ENCODE measurements at places on chromosomes 3 and 15.

- DNase-seq: no peak
Measured at GRCh38 chr3:172177046-172177445, 137.7 kb downstream of the FNDC3B start.

DNA sequence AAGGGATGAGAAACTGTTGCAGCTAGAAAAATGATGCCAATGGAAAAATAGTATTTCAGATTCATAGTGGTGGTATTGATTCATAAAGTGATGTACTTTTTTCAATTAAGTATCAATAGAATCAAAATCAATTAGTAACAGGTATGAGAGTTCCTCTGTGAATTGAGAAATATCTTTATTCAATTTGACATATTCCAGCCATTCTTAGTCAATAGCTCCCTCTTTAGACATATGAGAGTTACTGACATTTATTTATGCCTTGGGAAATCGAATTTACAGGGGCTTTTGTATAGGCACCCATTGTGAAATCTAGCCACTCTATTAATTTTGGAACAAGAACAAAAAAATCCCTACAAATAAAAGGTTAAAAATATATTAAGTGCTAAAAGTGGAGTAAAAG is 386.9 kb upstream of the CNTN3 start:
- DNase-seq: no peak

- DNase-seq: peak; percentile 68
Measured at GRCh38 chr3:67655364-67656121, 1.1 kb upstream of the SUCLG2 start.

DNA sequence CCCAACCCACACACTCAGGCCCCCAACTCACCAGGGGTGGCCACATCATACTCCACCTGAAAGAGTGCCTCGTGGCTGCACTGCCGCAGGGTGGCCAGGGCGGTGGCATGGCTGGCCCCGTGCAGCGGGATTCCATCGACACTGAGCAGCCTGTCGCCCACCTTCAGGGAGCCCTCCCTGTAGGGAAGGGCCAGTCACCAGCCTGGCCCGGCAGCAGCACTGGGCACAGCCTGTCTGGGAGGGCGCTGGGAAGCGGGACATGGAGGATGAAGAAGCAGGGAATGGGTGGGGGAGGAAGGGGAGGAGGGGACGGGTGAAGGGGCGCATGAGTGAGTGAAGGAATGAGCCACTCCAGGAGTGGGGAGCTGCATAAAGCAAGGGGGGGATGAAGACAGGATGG is 18.5 kb downstream of the GRIP2 start:
- no peak for DNase-seq

DNA sequence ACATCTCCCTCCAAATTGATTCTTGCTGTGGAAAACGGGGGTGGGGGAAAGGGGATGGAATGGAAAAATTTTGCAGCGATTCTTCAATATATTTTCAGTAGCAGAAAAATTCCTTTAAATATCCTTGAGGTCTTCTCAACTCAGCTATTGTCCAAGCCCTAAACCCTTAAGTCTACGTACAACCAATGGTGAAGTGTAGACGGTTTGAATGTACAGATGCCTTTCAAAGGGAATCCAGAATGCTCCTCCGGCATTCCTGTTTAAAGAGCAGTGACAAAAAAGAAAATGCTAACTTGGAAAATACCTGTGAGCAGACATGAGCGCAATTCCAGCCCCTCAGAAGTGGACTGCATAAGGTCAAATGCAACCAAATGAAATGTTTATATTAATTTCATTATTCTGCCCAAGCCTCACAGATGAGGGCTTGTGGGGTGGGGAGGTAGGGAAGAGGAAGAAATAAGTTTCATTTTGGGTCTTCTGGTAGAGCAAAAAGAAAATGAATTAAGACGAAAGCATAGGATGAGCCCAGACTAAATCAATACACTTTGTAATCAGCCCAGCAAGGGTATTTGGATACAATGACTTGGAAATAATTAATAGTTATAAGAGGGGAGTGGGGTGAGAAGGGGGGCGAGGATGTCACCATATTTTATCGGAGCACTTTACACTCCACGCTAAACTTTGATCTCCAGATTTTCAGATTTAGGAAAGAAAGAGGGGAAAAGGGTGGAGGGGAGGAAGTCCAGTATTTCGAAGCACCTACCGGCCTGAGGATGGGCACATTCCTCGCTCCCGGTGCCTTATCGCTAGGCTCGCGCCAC is 2.7 kb downstream of the FOXP1 start:
- no peak for DNase-seq

- DNase-seq: no peak
Measured at GRCh38 chr3:178458313-178459037, 77.8 kb upstream of the KCNMB2 start.

DNA sequence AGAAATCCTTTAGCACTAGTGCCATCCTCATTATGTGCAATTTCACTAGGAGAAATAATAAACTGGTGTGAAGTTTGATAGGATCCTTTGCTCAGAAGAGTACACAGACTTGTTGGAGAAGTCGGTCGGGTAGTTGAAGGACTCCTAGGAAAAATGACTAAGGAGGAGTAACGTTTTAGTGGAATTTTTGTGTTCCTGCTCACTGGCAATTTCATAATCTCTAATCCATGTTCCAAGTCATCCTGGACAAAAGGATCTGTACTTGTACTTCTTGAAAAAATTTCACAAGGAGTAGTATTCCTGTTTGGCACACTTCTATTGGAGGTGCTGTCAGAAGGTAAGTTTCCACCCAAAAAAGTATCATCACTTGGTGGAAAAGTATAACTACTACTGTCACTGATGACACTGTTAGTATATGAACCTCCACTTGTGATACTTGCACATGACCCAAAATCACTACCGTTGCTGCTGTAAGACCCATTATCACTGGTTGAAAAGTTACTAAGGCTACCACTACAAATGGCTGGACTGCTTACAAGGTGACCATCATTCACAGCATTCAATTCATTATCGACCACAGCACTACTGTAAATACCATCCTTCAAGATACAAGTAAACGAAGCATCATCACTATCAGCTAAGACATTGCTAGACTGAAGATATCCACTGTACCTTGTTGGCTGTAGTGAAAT is 77.4 kb downstream of the NEDD4 start:
- no peak for DNase-seq

DNA sequence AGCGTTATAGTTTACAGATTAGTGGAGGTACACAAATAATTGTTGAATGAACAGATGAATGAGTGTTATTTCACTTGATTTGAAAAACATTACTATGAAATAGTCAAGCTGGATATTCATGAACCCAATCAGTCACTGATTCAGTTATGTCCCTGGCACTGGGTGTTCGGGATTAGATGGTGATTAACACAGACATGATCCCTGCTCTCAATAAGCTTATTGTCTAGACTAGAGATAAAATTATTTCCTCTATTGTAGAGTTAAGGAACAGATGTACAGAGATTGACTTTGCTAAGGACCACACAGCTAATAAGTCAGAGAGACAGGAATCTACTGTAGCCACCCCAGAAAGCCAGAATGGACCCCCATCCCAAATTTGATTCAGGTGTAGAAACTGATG is 963 bp downstream of the GRAMD1C start:
- DNase-seq: no peak

DNA sequence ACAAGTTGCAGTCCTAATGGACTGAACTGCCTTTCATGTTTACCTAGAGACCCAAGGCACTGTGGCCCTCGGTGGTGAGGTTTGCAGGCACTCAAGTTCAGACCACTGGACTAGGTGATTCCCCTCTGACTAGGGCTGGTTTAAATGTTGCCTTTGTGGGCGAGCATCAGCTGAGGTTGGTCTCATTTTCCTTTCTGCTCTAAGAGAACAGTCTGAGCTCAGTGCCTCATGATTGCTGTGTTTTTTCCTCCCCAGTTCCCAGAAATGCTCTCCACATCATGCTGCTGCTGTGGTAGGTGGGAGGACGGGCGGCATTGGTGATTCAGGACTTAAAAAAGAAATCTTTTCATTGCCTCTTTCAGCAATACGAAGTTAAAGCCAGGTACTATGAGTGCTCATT is 237.2 kb downstream of the MBNL1 start:
- no peak for DNase-seq

DNA sequence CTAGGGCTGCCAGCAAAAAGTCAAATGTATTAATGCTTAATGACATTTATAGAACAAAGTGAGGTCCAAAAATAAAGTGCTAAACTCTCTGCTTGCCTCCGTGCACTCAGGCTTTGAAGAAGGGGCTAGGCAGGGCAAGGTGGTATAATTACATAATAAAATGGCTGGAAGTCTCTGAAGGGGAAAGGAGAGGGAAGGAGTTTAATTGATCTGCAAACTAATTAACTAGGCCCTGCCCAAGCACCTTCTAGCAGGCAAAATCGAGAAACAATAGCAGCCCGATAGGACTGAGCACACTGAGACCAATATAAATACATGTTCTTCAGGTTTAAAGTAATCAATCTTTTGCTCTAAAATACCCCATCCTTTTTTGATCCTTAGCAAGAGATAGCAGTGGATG is 13.0 kb downstream of the DIS3L start:
- DNase-seq: no peak

DNA sequence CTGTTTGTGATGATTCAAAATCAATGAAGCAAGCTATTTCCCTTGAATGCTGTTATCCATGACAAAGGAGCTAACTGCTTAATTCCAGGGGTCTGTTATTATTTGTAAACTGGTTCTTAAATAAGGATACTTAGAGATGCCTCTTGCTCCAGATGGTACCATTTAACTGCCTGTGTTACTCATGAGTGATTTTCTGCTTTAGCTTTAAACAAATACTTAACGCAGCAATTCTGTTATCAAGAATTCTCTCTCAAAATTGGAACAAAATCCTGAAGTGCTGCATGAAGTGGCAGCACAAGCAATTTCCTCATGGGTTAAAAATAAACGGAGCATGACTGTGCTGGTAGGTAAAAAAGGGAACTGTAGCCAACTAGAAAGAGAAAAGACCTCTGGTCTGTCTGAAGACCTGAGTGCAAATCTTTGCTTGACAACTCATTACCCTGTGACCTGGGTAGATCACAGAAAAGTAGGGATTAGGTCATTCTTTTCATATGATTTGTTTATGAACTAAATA is 62.5 kb upstream of the GBE1 start:
- DNase-seq: no peak

GRCh38 chr3:129699199-129699598 is 92.7 kb upstream of the PLXND1 start:
- no peak for DNase-seq

GRCh38 chr3:15281817-15282216 is 50.6 kb downstream of the SH3BP5 start:
- DNase-seq: no peak
